Activated T-helper 9 cell treated with anti-CD3 and anti-CD28 coated beads, Interleukin-2, amount 50 U/mL, for 16 hours (primary cell): ENCODE measurements at places on chromosomes 7 and 10.

GRCh38 chr10:42997849-42998165, 79.1 kb upstream of the RET start:
- DNase-seq: no peak

- no peak for DNase-seq
These were observed 980.8 kb upstream of the LRRTM3 start for GRCh38 chr10:65945061-65945460.

DNA sequence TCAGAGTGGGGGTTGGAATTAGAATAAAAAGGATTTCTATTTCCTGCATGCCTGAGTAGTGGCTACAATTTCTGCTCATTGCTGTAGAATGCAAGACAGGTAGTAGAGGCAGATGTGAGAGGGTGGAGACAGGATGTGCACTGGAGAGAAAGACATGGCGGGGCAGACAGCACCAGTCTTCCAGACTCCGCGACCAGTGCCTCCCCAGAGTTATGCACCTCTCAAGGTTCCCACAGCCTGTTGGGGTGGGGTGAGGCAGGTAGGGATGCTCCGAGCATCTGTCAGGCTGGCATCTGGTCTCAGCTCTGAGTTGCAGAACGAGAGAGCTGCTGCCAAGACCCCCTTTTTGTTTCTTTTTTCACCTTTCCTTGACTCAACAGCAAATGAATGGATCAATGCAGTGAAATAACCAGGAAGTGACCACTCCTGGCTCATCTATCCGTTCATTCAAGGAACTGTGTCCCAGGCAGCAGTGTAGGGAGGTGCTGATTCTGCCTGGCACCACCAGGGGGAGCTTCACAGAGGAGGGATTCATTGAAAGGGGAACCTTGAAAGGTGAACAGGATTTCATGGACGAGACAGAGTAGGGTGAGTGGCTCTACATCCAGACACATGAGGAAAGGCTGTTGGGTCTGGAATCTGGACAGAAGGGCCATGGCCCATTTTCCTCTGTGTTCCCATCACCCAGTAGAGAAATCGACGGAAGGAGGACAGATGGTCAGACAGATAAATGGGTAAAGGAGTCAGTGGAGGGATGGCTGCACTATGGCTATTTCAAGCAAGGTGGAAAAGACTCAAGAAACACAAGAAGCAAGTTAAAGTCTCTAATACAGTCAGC, 17.2 kb upstream of the SLC18A3 start:
- peak; percentile 16 for DNase-seq

GRCh38 chr7:7434329-7434728, 101.3 kb downstream of the COL28A1 start:
- no peak for DNase-seq

- DNase-seq: no peak
These were observed 28.6 kb upstream of the DMBT1 start for GRCh38 chr10:122531939-122532338.

DNA sequence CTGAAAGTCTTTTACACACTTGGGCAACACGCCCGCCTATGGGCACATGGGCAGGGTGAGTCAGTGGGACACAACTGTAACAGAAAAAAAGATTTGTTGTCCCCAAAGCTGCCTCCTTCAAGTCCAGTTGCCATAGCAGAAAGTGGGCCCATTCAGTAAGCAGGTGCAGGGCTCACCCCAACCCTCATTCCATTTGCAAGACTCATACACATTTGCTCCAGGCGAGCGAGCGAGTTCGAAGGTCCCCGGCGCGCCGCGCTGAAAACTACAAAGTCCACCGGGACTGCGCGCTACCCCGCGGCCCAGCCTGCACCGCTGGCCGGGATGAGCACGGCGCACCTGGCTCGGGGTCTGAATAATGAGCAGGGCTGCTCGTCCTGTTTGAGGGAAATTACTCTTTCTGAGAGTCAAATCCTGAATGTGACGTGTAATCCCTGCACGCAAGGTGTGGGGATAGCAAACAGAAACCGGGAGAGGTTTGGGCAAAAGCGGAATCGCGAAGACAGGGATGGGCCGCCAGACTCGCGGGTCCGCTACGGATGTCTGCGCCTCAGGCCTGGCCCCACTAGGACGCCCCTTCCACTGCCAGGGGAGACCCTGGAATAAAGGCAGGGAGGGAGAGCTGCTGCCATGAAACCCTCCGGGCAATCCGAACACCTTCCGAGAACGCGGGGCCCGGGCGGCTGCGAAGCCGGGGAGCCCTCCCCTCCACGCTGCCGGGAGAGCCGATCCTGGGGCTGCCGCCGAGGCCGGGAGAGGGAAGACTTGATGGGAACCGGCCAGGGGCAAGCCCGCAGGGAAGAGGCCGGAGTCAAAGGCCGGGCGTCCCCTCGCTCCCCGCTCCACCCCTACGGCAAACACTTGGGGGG, 982 bp downstream of the COBL start:
- DNase-seq: no peak

GRCh38 chr7:956031-956430, 1.6 kb upstream of the ADAP1 start:
- DNase-seq: no peak

GRCh38 chr10:79061441-79062315, 7.1 kb upstream of the ZMIZ1 start:
- DNase-seq: no peak

- DNase-seq: no peak
These were observed 699.3 kb downstream of the INHBA start for GRCh38 chr7:41003611-41003940.

DNA sequence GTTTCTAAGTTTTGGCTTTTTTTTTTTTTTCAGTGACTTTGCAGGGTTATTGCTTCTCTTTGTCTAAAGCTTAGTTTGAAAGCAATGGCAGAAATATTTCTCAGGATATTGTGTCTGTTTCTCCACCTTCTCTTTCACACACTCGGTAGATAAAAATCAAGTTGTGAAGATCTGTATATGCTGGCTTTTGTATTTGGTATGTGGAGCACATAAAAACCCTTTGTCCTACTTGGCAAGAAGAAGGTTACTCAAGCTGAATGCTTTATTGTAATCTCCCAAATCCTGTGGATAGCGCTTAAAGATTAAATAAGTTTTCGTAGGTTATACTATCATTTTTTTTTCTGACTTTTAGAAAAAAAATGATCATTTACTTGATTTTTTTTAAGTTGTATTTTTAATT, 172.4 kb downstream of the CDCA7L start:
- DNase-seq: no peak

DNA sequence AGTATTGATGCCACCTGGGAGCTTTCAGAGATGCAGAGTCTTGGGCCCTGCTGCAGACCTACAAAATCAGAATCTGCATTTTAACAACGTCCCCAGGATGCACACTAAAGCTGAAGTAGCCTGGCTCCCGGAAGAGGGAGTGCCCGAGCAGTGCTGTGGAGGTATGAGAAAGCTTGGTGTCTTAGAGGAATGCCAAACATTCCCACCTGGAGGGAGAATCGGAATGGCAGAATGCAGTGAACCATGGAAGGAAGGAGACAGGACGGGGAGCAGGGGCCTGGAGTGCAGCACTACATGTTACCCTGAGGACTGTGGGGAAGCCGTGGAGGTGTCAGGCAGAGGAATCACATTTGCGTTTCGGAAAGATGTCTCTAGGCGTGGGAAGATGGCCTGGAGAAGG, 90.9 kb downstream of the AOAH start:
- no peak for DNase-seq
